NCI-H1092 treated with DMSO at 0.1 percent for 48 hours (cell line): ENCODE measurements at places on chromosomes 4 and X.

DNA sequence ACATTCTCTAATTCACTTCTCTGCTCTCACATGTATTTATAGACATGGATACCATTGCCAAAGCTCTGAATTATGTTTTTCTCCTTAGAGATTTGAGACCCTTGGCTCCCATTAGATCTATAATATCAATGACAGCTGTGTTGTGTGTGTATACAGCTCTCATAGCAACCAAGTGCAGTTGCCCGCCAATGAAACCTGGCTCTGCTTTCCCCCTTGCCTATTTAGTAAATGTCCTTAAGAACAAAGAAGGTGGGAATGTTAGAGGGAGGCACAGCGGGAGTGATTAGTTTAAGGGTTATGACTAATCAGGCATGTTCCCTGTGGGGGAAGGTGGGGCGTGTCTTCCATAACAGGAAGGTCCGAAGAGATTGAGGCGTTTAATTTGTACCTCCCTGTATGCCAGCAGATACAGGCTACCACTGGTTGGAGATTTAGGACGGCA, 100.5 kb upstream of the TBC1D9 start:
- peak; percentile 72 for DNase-seq

DNA sequence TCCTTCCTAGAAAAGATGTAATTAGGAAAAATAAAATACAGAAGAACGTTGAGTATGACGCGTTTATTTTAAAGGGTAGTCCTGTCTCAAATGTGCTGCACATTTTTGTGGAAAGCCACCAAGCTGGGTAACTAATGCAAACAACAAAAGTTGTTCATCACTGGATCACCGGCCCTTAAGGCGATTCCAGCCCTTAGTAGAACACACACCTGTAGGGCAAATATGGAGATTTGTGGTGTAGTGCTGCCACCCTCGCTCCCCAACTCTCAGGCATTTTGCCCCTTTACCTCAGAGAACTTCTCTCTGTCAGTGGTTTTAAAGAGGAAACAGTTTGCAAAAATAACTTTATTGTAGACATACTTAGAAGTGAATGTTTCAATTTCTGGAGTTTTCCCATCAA, 1.9 kb downstream of the TBL1X start:
- no peak for DNase-seq

DNA sequence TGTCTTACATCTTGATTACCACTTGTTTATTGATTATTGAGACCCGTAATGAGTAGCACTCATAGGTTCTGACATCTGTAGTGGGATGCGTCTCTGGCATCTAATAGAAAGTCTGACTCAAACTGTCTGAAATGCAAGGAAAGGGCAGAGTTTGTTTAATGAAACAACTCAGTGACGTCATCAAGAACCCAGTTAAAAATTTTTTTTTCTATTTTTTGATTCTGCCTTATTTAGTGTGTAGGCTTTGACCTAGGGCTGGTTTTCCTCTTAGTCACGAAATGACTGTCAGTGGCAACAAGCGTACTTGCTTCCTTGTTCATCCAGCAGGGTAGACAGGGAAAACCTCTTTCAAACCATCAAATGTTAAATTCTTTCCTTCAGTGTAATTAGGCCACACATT, 3.1 kb upstream of the CDKL5 start:
- no peak for DNase-seq

DNA sequence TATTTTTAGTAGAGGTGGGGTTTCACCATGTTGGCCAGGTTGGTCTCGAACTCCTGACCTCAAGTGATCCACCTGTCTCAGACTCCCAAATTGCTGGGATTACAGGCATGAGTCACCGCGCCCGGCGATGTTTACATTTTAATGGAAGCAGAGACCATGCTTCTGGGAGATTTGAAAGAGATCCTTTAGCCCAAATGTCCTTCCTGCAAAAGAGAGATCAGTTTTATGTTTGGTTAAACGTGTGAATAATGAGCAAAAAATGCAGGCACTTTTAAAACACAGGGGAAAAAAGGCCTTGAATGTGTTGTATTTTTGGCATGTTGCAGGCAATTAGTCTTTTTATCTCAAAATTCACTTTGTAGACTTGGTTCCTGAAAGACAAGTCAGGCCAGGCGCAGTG, 95.8 kb upstream of the ELOVL6 start:
- DNase-seq: no peak

DNA sequence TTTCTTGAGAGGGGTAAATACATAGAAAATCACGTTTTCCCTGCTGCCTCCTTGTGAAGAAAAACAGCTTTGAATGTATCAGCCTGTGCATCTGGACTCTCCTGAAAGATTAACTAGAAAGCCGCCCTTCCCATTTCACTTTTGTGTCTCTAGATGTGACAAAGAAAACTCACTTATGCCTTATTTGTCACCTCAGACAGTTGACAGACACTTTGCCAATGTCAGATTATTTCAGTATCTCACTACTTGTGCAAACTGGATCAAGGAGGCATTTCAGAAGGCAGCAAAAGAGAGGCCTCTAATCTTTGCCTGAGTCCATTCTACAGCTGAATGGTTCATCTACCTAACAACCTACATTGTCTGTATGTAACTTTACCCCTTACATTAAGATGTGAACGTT, 754.9 kb downstream of the RPA4 start:
- no peak for DNase-seq

- DNase-seq: no peak
Observed at GRCh38 chr4:147843162-147843561, 111.3 kb downstream of the ARHGAP10 start.

DNA sequence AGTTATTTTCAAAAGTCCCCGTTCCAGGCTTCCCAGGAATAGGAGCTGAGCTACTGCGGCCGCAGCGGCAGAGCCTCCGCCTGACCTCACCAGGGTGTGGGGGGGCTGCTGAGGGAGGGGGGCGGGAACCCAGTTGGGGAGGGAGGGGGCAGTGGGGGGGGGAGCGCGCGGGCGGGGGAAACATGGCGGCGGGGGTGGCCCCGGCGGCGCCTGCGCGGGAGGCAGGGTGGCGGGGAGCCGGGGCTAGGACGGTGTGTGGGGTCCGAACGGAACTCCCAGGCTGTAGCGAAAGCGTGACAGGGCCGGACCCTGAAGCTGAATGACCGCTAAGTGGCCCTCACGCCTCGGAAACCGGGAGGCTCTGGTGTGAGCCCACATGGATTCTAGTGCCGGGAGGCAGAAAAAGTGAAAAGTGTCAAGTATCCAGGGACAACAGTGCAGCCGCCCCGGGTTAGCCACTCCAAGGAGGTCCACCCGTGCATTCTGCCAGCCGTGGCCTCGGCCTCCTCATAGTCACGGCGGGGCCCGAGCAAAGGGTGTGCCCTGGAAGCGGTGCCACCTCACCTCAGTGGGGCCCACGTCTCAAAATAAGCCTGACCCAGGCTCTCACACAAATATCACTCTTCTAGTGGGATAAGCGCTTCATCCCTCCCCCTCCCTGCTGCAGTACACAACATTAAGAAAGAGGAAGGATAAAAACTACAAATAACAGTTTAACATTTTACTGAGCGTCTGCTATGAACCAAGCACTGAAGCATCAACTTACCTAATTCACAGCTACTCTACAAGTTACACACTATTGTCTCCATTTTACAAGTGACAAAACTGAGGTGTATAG, at the start of gene KLHL13:
KLHL13 (minus strand) TSS at position 98 of the 838 bp plus-strand sequence. CDS start 88,337 bp downstream, outside the sequence.
- peak; percentile 47 for DNase-seq

DNA sequence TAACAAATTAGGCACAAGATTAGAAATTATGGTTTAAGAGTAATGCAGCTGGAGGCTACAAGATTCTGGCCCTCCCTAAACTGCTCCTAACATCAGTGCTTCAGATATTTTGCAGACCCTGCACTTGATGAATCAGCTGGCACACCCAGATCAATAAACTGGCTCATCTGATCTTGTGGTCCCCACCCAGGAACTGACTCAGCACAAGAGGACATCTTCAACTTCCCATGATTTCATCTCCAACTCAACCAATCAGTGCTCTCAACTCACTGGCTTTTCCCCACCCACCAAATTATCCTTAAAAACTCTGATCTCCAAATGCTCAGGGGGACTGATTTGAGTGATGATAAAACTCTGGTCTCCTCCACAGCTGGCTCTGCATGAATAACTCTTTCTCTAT, 21.7 kb upstream of the TMEM33 start:
- DNase-seq: no peak

GRCh38 chr4:127419431-127419830, 213.3 kb upstream of the INTU start:
- DNase-seq: no peak

- DNase-seq: no peak
Observed at GRCh38 chr4:159273141-159273438, 170.2 kb downstream of the RAPGEF2 start.

- DNase-seq: no peak
Observed at GRCh38 chr4:141056473-141056872, 76.8 kb downstream of the RNF150 start.

- DNase-seq: no peak
Observed at GRCh38 chr4:120509222-120509621, 413.3 kb downstream of the PRDM5 start.

DNA sequence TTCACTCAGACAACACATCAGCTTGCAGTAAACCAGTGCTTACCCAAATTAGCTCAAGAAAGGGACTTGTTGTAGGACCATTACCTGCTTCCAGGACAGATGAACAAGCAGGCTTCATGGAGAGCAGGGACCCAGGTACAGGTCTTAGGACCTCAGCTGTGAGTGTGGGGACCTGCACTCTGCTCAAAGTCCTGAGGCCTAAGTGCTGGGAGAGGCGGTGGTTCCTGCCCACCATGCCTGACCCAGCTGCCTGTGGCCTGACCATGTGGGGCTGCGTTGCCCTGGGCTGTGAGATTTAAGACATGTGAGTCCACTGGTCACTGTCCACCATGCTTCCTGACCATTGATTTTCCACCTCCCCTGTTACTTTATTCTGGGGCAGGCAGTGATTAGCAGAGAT, 140.2 kb downstream of the DCLK2 start:
- DNase-seq: no peak

GRCh38 chr4:6560416-6561172, 14.4 kb upstream of the MAN2B2 start:
- no peak for DNase-seq

DNA sequence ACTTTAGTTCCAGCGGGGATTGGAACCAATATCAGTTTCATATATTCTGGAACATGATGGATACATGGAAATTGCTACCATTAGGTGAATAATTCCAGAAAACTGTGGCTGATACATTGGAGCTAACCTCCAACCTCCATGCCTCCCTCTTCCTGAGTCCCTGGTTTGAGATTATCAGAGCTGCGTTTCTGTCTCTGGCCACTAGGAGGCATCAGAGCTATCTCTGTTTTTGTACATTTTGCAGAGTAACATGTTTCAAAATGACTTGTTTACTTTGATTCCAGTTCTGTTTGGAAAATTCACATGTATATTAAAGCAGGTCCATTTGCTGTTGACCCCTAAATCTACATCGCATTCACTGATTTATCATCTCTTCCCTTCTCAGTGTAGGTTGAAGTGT, 2.4 kb upstream of the RAB40AL start:
- peak; percentile 12 for DNase-seq

DNA sequence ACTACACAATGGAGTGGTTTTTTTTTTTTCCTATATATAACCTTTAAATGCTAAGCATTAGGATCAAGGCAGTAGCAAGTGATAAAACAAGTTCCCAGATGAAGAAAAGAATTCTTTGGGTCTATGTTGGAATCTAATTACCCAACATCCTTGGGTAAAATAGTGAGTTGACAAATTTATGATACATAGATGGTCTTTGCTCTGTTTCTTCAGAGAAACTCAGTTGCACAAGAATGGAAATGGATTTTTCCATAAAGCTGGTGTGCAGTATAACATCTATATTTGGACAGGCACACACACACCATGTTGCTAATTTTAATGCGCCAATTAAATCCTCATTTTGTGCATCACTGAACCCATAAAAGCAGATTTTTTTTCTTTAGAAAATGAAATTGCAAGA, 137.0 kb upstream of the MED14 start:
- no peak for DNase-seq

GRCh38 chr4:68951078-68951805, at the start of gene UGT2A3:
Gene UGT2A3, minus strand, starts transcription at chr4:68951804. Its CDS starts 44 bp downstream, at chr4:68951760.
- DNase-seq: no peak

DNA sequence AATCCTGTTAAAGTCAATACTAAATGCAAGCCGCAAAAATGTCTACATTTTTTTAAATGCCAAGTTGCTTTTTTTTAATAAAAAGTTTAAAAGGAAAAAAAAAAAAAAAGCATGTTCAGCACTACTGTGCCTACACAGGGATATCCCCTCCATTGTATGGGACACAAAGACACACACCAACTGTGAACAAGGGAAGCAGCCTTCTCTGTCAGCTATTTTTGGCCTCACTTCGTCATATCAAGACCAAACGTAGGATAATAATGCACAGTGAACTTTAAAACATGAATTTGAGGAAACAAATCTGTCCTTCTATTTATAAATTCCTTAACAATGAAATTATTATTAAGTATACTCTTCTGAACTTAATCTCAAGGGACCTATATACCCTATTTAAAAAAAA, 4.4 kb downstream of the FBXW7 start:
- DNase-seq: no peak

GRCh38 chr4:14812101-14812500, 190.2 kb upstream of the CPEB2 start:
- DNase-seq: no peak

DNA sequence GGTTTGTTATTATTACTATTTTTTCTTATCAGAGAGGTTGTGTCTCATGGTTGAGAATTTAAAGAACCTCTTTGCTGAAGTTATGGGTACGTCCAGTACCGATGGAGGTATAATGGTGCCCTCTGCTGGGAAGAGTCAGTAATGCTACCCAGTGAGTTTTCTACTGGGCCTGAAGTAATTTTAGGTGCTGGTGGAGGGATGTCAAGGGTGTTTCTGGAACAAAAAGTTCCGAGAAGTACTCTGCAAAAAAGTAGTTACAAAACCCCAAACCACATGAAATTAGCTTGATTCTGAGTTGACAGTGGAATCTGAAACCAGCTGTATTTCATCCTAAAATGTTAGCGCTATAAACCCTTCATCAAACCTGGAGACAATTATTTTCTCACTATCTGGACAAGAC, 102.5 kb upstream of the MID1 start:
- DNase-seq: peak; percentile 50

GRCh38 chr4:183436417-183436816, 8.0 kb upstream of the CDKN2AIP start:
- no peak for DNase-seq

DNA sequence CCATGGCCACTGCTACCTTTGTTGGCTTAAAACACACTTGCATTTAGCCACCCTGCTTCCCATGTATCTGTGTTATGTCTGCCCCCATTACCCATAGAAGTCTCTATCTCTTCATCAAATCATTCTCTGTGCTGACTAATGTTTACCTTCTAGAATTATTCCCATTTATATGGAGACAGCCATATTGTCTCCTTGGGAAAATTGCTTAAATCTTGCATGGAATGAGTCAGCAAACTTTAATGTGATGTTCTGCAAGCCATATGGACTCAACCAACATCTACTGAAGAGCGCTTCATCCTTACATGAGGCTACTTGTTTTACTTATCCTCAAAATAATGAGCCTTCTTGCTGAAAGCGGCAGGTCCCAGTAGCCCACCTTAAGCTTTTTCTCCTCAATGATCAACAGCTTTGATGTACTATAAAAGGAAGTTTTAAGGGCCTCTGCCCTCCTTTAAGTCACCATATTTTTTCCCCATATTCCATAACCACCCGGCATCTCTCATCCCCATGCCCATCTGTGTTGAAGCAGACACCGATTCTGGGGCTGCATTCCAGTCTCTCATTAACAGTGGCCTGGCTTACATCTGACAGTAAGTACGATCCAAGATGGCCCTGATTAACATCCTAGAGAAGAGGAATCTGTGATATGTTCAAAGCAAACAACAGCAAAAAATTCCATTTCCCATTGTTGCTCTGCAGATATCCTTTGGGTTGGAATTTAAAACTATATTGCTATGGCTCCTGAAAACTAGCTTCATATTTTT, 130.4 kb downstream of the ARHGAP6 start:
- DNase-seq: no peak

- no peak for DNase-seq
Observed at GRCh38 chr4:139214039-139214534, 37.1 kb upstream of the ELF2 start.

GRCh38 chrX:81301877-81302276, 100.0 kb downstream of the SH3BGRL start:
- DNase-seq: no peak
